ENCODE measurements at places on chromosomes 12 and 14.
A peak's percentile ranks its signal among the peaks of the same experiment; 100 is the strongest.

- DNase-seq: no peak
Measured at GRCh38 chr12:6843118-6843902, 2.6 kb downstream of the GNB3 start.

DNA sequence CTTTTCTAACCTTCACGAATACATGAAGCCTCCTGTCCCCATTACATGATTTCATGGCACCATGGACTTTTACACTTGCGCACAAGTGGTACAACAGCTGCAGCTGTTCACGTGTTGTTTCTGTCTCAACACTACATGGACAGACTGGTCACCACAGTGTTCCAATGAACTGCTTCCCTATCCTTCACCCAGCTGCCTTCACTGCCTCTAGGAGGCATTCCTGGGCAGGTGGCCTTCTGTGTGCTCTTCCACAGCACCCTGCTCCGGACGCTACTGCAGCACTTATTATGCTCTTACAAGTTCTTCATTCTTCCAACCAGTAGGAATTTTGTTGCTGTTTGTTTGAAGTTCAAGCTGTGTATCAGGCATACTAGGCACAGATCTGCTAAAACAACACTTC, 1.5 kb downstream of the MTERF2 start:
- DNase-seq: no peak

DNA sequence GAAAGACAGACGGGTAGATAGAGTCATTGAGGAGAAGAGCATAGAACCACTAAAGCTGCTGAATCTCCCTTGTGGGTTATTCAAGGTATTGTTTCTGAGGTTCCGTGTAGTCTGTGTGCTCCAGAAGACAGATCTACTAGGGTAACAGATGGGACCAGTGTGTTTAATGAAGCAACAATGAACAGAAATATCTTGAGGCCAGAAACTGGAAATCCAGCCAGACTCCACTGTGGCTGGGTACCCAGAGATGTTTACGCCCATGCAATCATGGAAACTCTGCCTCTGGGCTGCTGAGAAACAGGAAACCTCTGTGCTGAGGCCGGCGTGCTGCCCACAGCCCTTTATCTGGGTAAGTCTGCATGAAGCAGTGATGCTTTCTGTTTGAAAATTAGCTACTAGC, 8.3 kb downstream of the PROX2 start:
- DNase-seq: peak; percentile 27

DNA sequence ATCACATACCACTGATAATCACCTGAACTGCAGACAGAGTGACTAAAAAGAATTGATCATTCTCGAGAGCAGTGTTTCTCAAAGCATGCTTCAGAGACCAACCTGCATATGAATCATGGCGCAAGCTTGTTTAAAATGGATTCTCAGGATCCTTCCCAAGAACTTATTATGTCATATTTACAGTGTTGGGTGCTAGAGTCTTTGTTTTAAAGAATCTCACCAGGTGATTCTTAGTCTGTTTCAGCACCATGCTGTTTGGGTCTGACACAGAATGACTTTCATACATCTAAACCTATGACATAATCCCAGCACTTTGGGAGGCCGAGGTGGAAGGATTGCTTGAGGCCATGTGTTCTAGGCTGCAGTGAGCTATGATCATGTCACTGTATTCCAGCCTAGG, 31.3 kb upstream of the SSPN start:
- DNase-seq: no peak

DNA sequence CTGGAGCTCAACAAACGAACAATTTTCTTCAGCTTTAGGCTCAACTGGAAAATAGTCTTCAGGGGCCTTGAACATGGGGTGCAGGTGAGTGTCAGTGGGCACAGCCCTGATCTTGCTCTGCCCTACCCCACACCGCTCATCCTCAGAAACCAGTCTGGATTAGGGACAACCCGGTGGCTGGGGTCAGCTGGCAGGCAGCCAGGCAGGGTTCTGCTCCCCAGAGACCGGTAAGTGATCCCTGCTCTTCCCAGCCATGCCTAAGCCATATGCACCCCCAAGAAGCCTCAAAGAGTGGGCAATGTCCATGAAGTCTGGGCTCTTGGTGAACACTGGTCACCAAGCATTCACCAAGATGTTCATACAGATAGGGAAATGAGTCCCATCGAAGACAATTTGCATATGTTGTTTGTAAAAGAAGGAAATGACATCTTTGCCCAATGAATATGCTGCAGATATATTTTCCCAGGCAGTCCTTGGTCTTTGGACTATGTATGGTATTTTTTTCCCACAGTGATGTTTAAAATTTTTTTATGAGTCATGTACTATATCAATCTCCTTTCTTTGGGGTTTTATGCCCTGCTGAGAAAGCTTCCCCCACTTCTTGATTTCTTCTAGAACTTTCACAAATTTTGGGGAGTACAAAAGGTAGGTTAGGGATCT, 63.9 kb upstream of the VASH1 start:
- no peak for DNase-seq

DNA sequence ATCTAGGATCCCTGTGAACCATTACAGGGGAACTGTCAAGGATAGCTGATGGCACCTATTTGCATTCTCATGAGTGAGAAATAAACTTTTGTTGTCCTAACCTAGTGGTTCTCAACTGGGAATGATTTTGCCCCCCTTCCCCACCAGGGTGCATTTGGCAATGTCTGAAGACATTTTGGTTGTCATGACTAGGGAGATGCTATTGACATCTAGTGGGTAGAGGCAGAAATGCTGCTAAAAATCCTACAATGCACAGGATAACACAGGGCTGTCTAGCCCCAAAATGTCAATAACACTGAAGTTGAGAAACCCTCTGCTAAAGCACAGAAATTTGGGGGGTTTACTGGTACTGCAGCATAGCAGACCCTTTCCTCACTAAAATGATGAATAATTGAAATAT, 140.9 kb upstream of the SRRM4 start:
- no peak for DNase-seq

GRCh38 chr12:48160807-48161206, 3.5 kb upstream of the ASB8 start:
- DNase-seq: no peak

DNA sequence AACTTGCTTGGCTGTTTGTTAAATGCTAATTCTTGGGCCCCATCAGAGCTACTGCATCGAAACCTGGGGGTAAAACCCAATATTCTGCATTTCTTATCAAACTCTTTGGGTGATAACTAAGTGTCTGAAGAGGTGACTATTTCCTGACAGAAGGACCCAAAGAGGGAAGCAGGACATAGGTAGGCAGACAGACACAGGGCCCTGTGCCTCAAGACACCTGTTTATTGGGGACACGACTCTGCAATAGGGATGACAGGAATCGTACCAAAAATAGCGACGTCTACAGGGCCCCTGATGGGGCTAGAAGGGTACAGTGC, 8.6 kb downstream of the ZNF219 start:
- no peak for DNase-seq

DNA sequence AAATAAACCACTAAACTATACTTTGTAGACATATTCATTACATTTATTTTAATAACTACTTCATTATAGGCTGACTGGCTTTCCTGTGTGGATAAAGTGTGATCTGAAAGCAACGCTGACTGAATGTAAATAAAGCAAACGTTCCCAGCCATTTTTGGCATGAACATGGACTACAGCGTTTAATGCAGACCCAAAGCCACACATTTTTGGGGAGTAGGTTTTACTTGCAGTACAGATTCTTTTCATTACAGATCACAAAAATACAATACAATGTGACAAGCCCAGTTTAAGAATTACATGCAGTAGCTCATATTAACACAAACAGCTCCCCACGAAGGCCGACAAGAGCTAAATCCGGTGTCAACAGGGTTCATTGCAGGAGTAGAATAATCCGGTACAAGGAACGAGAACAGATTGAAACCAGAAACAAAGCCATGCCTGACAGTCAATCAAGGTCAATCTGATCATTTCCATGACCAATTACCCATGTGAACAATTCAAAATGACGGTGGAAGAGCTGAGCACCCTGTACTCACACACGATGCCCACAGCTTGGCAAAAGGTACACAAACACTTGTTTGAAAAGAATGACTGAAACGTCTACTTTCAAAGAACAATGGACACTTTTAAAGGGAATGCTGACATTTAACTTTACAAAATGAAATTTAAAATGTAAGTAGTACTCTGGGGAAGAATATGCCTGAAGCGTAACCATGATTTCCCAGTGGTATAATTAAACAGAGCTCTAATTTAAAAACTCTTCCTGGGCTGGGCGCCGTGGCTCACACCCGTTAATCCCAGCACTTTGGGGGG, 5.3 kb downstream of the BAG5 start:
- no peak for DNase-seq

DNA sequence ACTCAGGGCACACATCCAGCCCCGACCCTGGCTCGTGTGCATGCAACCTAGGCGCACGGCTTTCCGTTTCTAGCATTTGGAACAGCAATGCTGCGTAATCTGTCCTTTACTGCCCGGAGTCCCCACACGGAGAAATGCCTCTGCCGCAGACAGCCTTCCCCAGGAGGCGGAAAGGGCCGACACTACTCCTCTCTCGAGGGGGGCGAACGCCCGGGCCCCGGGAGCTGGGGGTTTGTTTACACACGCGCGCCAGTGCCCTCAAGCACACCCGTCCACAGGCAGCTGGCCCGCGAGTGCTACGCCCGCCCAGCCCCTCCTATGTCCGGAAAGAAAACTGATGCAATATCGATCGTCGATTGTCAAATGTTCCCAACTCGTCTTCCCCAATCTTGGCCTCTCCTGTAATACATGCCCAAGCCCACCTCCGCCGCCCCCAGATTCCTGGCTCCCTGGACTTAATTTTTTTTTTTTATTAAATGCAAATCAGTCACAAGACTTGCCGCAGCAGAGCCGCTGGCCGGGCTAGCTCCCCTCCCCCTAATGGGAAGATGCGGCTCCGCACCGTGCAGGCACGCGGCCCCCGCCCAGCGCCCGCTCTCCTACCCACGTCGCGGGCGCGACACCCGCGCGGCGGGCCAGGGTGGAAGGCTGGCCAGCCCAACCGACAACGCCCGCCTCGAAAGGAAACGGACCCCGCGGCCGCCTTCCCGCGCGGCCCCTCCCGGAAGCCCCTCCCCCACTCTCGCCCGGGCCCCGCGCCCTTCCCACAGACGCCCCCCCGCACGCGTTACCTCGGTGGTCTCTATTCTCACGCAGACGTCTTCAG, 642 bp downstream of the SLC38A2 start:
- no peak for DNase-seq

DNA sequence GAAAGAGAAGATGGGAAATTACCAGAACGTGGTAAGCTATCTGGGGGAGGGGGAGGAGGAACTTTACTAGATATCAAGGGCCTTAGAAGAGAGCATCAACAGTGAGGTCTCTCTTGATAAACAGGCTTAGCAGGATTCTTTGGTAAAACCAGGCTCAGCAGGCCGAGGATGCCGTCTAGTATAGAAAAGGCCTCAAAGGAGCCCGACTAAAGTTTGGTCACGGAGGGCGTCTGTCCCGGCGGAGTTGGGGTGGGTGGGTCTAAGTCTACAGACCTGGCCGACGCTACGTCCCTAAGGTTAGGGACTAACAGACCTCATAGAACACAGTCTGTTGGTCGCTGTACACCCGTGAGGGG, 538 bp upstream of the TIGAR start:
- DNase-seq: peak; percentile 4
